ENCODE measurements at places on chromosomes 16 and 17.

- no peak for DNase-seq
Measured at GRCh38 chr17:42296012-42296411, 7.7 kb downstream of the STAT5A start.

DNA sequence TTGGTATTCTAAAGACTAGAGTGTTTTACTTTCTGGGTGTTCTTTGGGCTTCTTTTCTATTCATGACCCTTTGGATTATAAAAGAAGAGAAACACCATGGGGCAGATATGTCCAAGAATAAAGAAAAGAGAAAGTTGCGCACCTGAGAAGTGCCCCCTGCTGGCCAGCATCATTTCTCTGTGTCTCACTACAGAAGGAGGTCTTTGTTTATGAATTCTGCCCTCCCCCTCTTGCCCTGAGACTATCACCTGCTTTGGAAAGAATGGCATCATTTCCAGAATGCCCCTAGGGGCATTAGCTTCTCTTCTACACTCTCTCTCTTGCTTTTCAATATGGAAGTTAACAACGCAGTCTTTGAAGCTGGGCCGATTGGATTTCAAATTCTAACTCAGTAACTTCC lies 45.0 kb downstream of the CDH13 start:
- no peak for DNase-seq

- DNase-seq: no peak
Measured at GRCh38 chr17:76679239-76679638, 31.5 kb downstream of the MXRA7 start.

DNA sequence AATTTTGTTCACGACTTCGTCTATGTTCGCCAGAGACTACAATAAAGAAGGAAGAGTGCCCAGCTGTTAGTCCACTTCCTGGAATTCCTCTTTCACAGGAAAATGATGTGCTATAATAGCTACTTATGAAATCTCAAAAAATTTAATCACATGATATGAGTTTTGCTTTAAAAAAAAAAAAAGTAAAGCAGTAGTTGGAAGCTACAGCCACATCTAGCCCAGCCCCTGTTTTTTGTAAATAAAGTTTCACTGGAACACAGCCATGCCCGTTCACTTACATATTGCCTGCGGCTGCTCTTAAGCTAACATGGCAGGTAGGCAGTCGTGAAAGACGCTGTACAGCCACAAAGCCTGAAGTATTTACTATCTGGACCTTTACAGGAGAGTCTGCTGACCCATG lies 15.3 kb downstream of the VPS53 start:
- no peak for DNase-seq

DNA sequence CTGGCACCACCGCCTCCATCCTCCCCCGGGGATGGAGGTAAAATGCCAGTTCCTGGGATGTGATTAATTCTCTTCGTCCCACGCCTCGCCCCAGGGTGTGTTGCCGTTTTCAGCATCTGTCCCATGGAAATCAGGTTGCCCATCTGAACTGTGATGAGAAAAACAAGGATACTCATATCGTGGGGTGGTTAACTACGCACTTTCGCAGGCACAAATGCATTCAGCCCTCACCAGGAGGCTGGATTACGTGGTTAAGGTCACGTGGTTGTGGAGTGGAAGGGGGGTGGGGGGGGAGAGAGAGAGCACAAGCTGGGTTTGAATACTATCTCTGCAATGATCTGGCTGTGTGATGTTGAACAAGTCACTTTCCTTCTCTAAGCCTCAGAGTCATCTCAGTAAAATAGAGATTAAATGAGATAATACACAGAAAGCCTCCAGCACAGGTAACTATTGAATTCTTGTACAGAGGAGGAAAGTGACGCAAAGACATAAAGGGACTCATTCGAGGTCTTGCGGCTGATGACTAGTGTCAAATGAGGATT lies 74.7 kb downstream of the BMERB1 start:
- no peak for DNase-seq

- no peak for DNase-seq
Measured at GRCh38 chr16:88088161-88088581, 136.9 kb downstream of the BANP start.

GRCh38 chr16:54277845-54278703 lies 8.5 kb downstream of the IRX3 start:
- DNase-seq: no peak

GRCh38 chr17:15411384-15412198 lies 55.8 kb downstream of the CDRT4 start:
- DNase-seq: no peak

DNA sequence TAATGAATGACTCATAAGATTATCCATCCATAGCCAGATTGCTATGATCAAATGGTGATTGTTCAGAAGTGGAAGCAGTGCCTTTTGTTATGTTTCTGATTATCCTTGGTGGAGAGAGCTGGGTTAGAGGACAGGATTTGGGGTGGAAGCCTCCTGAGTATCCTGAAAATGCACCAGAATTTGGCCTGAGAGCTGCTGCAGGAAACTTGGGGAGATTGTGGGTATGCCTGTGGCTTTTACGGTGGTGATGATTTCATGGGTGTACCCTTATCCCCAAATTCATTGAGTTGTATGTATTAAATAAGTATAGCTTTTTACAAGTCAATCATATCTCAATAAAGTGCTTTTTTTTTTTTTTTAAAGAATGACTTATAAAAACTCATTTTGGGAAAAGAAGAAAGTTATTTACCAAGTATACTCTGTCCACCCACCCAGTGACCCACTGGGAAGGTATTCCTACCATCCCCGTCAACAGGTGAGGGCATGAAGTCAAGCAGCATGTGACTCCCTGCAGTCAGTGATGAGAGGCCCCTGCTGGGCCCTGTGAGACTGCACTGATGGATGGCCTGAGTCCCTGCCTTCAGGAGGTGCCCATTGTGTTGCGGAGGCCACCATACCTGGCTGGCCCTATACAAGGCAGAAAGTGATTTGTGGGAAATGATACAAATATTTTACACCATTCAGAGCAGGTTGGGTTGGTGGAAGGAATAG lies 28.4 kb downstream of the NKD1 start:
- DNase-seq: no peak

GRCh38 chr16:55502801-55503366 lies 6.0 kb upstream of the LPCAT2 start:
- no peak for DNase-seq

DNA sequence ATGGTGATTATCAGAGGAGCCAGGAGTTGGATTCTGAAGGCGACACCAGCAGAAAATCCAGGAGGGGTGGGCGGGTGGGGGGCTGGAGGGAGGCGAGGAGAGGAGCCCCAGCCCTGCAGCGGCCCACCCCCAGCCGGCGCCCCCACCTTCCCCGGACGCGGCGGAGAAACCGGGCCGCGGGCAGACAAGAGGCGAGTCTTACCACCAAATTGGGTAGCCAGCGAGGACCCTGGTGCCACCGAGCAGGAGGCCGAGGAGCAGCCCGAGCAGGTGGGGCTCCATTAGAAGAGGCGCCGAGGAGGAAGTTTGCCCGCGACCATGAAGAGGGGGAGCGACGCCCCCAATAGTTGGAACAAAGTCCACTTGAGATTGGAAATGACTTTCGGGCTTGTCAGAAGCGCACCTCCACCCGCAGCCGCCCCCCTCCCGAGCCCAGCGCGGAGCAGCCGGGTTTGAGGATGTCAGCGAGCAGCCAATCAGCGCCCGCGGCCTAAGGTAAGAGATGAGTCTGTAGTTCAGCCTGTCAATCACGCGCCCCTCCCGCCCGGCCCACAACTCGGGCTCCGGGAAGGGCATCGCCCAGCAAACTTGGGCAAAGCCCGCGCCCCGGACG lies at the start of gene WNT3:
Gene WNT3 (minus strand): TSS at position 377 of the 613 bp plus-strand sequence. CDS start 95 bp downstream, at position 282.
- DNase-seq: peak; percentile 22

All from activated T-helper 9 cell treated with anti-CD3 and anti-CD28 coated beads, Interleukin-2, amount 50 U/mL, for 16 hours (primary cell).